Globus pallidus (tissue), 1 donor: ENCODE measurements at places on chromosomes 7 and 10.

- DNase-seq, result no peak
Measured at GRCh38 chr7:128302139-128302538, 41.6 kb downstream of the RBM28 start.

GRCh38 chr10:116444527-116445142, 17.0 kb downstream of the PNLIPRP3 start:
- DNase-seq, result peak; percentile 20

DNA sequence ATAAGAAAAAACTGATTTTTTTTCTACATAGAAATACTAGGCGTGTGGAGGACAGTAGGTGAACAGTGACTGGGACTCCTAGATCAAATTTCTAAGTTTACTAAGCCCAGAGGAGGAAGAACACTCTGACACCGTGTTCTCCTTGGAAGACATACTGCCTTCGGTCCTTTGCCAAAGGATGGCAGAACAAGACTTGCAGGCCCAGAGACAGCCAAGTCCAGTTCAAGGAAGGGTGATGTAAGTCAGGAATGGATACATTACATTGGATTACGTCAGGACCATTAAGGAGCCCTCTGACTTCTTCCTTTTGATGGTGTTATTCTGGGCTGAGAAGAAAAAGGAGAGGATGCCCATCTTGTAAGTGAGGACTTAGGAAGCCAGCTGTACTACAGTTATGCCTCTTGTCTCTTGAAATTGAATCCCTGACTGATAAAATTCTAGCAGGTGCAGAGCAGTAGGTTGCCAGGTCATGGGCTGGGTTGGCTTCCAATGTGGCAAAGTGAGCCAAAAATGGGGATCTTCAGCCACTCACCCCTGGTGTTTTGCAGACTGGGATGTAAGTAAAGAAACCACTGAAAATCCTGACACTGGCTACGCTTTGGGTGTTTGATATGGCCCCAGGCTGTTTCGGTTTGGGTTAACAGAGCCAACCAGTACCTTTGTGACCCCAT, 45.1 kb downstream of the RELN start:
- no peak for DNase-seq

- DNase-seq, result no peak
Measured at GRCh38 chr7:10475940-10476641, 497.6 kb upstream of the PHF14 start.

DNA sequence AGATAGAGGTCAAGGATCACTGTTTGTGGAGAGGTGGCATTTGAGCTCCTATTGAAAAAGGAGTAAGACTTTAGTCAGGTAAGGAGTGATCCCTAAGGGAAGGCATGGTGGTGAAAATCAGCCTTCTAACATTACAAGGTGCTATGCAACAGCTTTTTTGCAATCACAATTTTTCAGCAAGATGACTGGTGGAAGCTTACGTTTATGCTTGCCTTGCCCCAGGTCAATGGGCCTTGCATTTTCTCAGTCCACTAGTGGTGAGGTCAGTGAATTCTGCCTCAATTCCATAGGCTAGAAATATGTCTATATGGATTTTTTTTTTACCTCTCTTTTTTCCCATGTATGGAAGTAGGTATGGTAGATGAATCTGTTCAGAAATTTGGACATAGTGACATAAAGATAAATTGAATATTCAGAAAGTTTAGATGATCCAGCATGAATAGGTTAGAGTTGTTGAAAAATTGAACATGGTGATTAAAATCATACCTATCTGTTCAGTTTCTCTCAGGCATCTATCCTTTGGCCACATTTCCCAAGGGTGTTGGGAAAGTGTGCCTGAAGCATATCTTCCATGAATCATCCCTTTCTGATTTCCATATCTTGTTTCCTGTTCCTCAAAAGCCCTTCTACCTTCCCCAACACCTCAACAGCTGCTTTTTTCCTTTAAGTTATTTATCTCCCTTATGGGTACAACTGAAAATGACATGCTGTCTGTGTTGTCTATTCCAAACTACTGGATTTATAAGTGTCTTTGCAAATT, 71.9 kb upstream of the PTPRZ1 start:
- DNase-seq, result no peak

DNA sequence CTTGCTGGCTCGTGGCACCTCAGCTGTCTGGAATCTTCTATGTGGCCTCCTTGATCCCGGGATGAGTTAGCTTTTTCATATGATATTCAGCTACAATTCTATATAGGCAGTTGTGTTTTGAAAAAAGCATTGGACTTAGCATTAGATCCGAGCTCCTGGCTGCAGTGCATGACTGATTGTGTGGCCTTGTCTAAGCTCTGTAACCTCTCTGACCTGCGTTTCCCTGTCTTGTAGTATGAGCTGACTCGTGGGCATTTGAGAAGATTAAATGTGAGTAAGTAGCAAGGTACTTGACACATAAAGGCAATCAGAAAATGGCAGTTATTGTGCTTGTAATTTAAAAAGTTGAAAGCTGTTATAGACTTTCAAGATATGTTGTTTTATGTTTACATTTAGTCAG, 85.9 kb downstream of the CCNY start:
- DNase-seq, result no peak

DNA sequence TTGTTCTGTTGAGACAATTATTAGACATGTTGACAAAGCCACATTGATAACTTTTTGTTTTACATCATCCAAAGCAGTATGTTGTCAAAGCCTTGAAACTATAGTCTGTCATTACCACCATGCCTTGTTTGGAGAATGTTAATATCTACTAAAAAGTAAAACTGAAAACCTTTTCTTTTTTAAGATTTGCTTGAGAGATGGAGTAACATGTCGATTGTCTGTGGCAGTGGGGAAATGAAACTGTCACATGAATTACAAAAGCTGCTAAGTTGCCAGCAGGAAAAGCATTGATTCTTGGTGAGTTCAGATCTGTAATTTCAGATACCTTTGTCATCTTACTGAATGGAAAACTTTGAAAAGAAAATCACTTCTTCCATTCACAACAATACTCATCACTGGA, 69.1 kb downstream of the TFPI2 start:
- no peak for DNase-seq

DNA sequence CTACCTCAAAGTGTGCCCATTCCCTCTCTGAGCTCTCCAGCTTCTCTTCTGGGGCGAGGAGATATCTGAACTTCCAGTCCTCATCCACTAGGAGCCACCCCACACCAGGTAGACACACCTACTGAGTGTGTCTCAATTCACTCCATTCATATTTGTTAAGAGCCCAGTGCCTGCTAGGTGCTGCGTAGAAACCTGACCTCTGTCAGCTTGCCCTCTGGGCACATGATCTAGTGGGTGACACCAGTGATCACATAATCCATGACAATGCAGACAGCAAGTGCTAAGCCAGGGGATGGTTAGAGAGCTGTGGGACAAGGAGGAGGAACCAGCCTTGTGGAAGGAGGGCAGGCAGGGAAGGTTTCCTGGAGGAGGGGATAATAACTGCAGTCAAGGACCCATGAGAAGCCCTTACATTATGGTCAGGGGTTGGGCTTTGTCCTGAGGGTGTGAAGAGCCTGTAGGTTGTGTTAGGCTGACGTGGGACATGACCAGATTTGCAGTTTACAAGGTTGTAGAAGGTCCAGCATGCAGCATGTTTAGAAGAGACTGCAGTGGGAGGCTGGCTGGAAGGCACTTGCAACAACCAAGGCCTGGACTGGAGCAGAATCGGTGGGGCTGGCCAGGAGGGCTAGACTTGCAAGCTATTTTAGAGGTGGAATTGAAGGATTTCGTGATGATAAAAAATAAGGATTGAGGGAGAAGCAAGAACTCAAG, 81.8 kb downstream of the COL13A1 start:
- no peak for DNase-seq

- DNase-seq, result no peak
Measured at GRCh38 chr10:89792187-89792586, 90.8 kb downstream of the KIF20B start.

DNA sequence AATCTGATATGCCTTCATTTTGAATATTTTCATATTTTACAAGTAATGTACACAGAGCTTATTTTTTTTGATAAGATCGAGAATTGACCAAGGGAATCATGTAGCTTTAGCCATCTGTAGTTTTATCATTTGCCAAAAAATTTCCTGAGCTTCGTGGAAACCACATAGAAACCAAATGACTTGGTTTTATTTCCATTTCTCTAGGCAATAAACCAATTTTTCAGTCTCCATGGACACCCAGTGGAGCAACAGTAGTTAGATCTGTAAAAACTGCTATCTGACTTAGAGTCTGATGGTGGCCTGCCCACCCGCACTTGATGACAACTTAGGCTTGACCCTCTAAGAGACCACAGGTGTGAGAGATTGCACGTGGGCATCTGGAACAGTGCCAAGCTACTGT, 127.8 kb upstream of the CDK6 start:
- DNase-seq, result no peak

GRCh38 chr7:26479581-26479980, 187.9 kb downstream of the SNX10 start:
- no peak for DNase-seq

DNA sequence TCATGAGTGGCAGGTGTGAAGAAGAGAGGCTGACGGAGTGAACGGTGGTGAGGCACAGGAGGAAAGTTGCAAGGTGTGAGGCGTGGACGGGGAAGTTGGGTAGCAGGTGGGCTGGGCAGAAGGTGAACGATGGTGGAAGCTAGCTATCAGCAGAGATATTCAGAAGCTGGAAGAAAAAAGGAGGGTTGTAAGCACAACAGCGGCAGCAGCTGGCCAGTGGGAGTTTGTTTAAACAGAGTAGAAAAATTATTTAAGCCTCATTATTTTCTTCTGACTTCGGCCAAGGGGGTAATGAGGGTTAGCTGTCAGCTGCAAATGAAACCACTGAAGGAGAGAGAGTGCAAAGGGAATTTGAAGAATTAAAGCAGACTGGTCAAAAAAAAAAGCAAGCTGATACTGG, 62.1 kb upstream of the PRKAR2B start:
- DNase-seq, result no peak

GRCh38 chr7:44046321-44047061, 2.0 kb downstream of the DBNL start:
- no peak for DNase-seq

GRCh38 chr10:110859973-110860376, 11.8 kb upstream of the PDCD4 start:
- DNase-seq, result peak; percentile 41

DNA sequence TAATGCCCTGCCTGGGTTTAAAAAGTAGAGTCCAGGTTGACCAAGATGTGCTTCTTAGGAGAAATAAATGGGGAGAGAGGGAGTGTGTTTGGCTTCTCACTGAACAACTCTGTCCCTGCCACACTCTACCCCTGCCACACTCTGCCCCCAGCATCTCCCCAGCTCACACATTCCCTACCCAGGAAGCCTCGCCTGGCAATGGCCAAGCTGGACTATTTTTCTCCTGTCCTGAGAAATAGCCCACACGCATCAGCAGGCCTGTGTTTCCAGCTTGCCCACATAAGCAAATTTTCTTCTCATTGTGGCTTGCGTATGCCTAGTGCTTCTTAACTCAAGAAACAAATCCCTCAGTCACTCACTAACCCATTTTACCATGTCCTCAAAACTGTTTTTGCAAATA, 1.8 kb downstream of the LRRC18 start:
- DNase-seq, result no peak

DNA sequence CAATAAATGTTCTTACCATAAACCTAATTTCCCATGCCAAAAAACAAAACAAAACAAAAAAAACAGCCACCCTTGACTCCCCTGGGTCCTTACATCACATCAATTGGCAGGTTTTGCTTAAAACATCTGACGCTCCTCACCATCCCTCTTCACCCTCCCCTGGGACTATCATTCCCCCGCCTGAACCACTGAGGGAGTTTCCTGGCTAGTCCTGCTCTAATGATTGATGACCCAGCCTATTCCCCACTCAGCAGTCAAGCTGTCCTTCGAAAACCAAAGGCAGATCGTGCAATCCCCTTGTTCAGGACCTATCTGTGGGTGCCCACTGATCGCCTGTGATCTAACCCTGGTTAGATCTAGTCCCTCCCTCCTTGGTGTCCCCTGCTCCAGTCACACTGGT, 11.2 kb upstream of the FRMPD2 start:
- no peak for DNase-seq

DNA sequence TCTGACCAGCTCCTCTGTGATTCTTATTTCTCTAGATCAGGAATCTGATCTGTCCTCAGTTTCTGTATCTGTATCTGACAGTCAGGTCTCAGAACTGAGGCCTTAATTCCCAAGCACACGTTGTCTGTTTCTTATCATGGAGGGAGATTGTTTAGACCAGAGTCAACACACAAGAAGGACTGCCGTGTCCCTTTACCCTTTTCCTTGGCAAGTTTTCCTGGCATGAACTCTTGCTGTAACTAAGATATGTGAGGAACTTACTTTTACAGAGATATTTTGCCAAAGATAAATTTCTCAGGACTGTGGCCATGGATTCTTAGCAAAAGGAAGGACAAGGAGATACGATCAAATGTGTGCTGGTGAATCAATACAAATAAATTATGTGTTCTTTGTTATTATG, 181.0 kb downstream of the SORCS3 start:
- no peak for DNase-seq

DNA sequence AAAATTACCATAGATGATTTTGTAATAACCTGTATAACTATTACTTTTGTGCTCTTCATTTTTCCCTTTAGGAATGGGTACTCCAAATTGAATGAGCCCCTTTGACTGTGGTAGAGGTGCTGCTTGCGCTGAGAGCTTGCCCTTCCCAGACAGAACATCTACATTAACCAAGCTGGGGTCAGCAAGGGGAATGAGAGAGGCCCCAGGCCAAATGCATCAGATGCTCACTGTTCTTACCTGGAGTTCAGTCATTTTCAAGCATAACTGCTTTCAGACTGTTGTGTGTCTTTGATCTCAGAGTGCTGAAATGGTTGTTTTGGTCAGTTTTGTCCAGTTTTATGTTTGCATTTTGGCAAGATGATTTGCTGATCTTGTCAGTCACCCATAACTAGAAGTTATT, 7.6 kb upstream of the STN1 start:
- no peak for DNase-seq

- no peak for DNase-seq
Measured at GRCh38 chr10:36526033-36526432, 599.4 kb upstream of the ANKRD30A start.

- no peak for DNase-seq
Measured at GRCh38 chr10:127944256-127944655, 37.4 kb downstream of the PTPRE start.

GRCh38 chr7:74254858-74255379, 720 bp upstream of the RFC2 start:
- DNase-seq, result no peak

DNA sequence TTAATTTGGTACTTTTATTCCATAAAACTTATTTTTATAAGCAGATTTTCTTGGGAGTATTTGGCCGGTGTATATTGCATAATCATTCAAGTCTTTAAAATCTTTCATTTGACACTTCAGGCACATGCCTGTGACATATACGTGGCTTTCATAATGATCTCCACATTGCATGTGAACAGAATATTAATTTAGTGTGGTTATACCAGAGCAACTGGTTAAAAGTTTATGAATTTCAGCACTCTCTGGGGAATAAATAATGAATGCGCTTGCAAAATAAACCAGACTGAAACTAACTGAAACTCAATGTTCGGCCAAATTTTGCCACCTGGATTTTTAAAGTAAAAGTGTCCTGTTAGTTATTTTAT, 242.3 kb downstream of the GLI3 start:
- no peak for DNase-seq

- DNase-seq, result no peak
Measured at GRCh38 chr7:84248267-84248666, 53.7 kb upstream of the SEMA3A start.
